ENCODE measurements at places on chromosomes 1 and 21.

DNA sequence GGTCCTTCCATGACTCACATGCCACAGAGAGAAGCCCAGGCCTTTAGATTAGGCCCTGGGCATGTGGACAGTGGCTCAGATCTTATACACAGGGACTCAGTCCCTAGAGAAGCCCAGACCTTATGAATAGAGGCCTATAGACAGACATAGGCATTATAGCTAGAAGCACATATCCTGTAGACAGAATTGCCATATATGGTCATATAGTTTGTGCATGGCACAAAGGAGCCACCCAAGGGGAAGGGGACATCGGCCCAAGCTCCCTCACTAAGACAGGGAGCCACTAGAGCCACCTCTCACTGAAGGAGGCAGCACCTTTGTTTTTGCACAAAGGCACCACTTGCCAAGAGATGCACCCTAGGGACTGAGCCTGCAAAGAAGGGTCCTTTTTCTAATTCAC lies 2.3 kb upstream of the EFNA3 start:
- no peak for DNase-seq

- no peak for DNase-seq
Observed at GRCh38 chr1:1364266-1364665, 5.9 kb upstream of the MXRA8 start.

GRCh38 chr21:44773291-44773932 lies 28.2 kb downstream of the UBE2G2 start:
- no peak for DNase-seq

GRCh38 chr21:38081708-38082107 lies 165.5 kb upstream of the KCNJ6 start:
- no peak for DNase-seq

GRCh38 chr21:14677639-14678179 lies 131.6 kb upstream of the SAMSN1 start:
- no peak for DNase-seq

DNA sequence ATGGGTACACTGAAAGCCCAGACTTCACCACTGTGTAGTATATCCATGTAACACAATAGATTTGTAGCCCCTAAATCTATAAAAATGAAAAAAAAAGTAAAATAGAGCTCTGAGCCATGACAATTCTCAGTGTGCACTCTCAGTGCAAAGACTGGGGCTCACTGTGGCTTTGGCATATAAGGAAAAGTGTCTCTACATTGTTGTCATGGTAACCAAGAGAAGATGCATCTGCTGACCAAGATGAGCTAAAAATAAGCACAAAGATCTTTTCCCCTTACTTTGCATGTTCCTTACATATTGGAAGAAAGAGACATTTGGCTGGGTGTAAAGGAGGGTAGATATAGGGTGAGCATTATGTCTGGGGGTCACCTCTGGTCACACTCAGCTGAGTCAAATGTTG lies 12.0 kb downstream of the PGLYRP4 start:
- no peak for DNase-seq

DNA sequence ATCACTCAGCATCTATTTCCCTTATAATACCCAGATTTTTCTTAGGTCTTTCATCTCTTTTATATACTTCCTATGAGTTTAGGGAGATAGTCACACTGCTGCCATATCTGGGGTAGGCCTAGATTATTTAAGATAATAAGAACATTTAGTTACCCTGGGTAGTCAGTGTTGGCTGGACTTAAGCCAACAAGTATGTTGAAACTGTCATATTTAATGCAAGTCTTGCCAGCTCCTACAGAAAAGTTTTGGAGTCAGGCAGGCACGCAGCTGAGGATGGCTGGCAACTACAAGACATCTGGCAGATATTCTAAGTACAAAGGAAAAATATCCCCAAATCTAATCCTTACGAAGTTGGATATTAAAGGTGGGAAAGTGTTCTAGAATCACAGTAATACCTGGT lies 19.2 kb upstream of the DEPDC1 start:
- no peak for DNase-seq

GRCh38 chr1:184854036-184854435 lies 99.4 kb upstream of the EDEM3 start:
- DNase-seq: no peak

- no peak for DNase-seq
Observed at GRCh38 chr21:34200288-34200905, 127.0 kb downstream of the MRPS6 start.

DNA sequence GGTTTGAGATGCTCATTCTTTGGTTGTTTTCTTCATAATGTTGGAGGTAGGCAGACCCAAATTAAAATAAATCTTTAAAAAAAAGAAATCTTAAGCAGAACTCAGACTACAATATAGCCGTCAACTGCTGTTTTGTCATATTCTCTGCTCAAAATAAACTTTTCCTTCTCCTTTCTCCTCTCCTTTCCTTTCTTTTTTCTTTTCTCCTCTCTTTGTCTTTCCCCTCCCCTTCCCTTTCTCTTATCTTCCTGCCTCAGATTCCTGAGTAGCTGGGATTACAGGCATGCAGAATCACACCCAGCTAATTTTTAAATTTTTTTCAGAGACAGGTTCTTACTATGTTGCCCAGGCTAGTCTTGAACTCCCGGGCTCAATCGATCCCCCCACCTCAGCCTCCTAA lies 24.8 kb upstream of the MTF1 start:
- DNase-seq: no peak

- DNase-seq: no peak
Observed at GRCh38 chr1:47753808-47754207, 243.4 kb downstream of the TRABD2B start.

GRCh38 chr1:226335661-226336060 lies 26.7 kb upstream of the LIN9 start:
- DNase-seq: no peak

DNA sequence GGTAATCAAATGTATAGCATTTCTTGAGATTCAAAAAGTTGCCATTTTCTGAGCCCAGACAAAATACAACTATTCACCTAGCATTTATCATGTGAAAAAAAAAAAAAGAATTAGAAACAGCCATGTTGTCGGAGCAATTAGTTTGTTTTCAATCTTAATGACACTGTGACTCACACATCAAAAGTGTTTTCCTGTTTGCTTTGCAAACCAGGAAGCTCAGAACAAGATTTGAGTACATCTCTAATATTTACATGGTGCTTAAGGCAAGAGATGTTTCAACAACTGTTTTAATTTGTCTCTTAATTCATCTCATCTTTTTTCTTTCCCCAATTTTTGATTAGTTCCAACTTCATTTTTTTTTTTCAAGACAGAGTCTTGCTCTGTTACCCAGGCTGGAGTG lies 62.5 kb upstream of the CAPZB start:
- DNase-seq: no peak

- no peak for DNase-seq
Observed at GRCh38 chr1:111466480-111466879, 7.3 kb upstream of the C1orf162 start.

- no peak for DNase-seq
Observed at GRCh38 chr1:4960782-4961475, 306.5 kb downstream of the AJAP1 start.

DNA sequence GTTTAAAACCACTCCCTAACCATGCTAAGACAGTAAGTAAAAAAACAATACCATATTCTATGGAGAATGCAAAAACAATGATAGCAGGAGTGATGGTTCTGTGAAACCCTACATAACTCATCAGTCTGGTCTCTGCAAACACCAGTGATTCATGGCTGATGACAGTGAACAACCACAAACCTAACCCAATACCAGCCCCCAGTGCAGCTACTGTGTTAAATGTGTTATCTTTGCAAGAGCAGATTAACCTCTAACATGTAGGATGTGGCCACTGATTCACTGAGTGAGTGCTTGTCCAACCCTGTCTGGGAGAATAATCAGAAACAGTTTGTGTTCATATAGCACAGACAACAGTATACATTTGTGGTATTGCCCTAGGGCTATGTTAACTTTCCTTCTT lies 100.2 kb upstream of the COG2 start:
- no peak for DNase-seq

- DNase-seq: no peak
Observed at GRCh38 chr1:40302475-40302874, 14.6 kb downstream of the COL9A2 start.

GRCh38 chr1:2251786-2252185 lies 23.7 kb downstream of the SKI start:
- no peak for DNase-seq

- no peak for DNase-seq
Observed at GRCh38 chr1:53783056-53783455, 44.1 kb upstream of the GLIS1 start.

GRCh38 chr1:43460988-43461693 lies 7.4 kb upstream of the HYI start:
- DNase-seq: no peak

GRCh38 chr1:4090556-4090955 lies 190.5 kb upstream of the C1orf174 start:
- DNase-seq: no peak

GRCh38 chr1:201307760-201308499 lies 24.6 kb downstream of the PKP1 start:
- no peak for DNase-seq

DNA sequence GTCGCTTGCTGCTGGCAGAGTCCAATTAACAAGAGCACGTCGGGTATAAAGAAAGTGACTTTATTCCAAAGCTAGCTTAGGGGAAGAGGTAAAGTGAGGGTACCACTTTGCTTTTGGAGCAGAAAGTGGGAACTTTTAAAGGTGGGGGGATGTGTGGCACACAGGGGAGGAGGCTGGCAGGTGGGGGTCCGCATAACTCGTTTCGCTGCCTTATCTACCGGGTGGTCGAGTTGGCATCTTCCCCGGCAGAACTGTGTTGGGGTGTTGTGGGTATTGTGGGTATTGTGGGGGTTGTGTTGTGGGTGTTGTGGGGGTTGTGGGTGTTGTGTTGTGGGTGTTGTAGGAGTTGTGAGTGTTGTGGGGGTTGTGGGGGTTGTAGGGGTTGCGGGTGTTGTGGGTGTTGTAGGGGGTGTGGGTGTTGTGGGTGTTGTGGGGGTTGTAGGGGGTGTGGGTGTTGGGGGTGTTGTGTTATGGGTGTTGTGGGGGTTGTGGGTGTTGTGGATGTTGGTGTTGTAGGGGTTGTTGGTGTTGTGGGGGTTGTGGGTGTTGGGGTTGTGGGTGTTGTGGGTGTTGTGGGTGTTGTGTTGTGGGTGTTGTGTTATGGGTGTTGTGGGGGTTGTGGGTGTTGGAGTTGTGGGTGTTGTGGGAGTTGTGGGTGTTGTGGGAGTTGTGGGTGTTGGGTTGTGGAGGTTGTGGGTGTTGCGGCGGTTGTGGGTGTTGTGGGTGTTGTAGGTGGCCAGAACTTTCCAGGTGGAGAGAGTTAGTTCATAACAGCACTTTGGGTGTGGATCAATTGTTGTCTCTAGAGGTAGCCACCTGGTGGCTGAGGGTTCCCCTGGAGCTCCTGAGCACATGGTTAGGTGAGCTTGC lies 52.7 kb downstream of the AGPAT3 start:
- no peak for DNase-seq

DNA sequence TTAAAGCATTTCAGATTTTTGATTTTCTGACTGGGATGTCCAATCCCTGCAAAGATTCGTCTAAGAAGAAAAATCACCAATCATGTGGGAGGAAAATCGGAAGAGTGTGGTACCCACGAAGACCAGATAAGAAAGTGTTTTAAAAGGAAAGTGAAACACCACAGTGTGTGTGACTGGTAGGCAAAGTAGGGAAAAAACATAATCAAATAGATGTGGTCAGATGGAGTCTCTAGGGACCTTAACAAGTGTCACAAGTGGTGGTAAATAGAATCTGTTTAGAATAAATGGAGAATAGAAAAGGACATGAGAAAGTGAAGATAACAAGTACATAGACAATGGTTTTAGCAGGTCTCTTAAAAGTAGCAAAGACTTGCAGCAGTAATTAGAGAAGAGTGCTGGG lies 154.6 kb downstream of the SLC30A10 start:
- no peak for DNase-seq

DNA sequence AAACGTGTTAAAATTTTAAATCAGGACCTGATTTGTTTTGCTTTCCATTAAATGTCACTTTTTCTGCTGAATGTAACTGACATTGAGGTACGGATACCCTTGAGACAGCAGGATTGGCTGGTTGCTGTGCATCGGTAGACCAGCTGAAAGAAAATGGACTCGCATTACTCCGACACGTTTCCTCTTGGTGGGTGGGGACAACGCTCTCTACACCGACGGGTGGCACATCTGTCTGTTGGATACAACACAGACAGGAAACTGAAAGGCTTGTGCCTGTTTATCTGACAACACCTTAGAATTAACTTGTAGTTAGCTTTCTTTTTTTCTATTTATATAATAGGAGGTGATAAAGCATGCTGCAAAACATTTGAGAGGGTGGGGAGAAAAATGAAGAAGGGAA lies 19.4 kb downstream of the PRPF38A start:
- peak; percentile 73 for DNase-seq

GRCh38 chr1:221440658-221441057 lies 301.2 kb downstream of the DUSP10 start:
- DNase-seq: no peak

- no peak for DNase-seq
Observed at GRCh38 chr21:37665230-37666024, 250.8 kb downstream of the KCNJ6 start.

GRCh38 chr1:240455228-240455821 lies 156.6 kb downstream of the GREM2 start:
- no peak for DNase-seq

GRCh38 chr1:42692461-42692860 lies 10.2 kb downstream of the YBX1 start:
- no peak for DNase-seq

DNA sequence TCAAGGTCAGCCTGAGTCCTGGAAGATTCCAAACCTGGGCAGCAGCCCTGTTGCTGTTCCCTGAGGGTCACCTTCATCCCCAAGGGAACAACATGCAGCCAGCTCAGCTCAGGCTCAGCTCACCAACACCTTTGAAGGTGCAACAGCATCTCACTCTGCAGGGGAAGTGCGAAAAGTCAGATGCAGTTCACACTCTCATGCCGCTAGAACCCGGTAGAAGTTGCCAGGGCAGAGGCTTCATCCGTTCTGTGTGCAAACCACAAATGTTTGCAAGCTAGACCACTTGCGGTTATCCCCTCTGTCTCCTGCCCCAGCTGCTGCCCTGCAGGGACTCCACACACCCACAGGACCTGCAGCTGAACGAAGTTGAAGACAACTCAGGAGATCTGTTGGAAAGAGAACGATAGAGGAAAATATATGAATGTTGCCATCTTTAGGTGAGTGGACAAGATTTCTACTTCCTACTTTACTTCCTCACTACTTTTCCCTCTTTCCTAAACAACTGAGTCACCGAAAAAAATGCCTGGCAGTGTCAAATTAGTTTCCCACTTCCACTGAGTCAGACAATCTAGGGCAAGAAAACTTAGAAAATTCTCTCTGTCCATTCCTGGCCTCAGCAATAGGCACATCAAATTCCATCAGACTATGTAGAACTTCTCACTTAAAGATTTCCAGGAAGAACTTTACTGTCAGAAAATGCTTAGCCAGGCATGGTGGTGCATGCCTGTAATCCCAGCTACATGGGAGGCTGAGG lies 1.8 kb upstream of the FCRL6 start:
- DNase-seq: peak; percentile 18

DNA sequence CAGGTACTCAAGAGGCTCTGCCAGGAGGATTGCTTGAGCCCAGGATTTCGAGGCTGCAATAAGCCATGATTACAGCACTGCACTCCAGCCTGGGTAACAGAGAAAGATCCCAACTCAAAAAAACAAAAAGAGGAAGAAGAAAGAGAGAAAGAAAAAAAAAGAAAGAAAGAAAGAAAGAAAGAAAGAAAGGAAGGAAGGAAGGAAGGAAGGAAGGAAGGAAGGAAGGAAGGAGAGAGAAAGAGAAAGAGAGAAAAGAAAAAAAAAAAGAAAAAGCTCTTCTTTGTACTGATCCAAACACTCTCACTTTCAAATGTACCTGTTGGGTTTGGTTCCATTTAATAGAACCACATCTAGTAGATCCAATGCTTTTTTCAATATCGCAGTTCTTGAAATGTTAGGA lies 11.8 kb downstream of the BATF3 start:
- DNase-seq: no peak
